ENCODE measurements at places on chromosomes 6 and 20.

DNA sequence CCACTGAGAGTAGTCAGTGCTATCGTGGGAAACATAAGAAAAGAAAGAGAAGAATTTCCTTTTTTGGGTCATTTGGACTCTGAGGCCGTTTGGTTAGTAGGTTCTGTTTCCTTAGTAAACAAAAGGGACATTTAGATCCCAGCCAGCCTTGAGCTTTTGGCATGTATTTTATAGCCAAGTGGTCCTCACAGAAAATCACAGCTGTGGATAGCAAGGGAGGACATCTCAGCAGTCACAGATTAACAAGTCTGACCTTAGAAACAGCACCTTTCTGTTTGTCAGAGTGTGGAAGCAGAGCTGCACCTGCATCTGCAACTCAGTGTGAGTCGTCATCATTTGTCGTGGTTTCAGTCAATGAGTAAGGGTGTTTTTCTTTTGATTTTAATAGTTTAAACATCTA is 40.5 kb downstream of the FAM120B start:
- no peak for DNase-seq

GRCh38 chr6:73290435-73290834 is 27.4 kb upstream of the KHDC1 start:
- DNase-seq = no peak

GRCh38 chr6:16488813-16489212 is 250.4 kb downstream of the GMPR start:
- DNase-seq = no peak

DNA sequence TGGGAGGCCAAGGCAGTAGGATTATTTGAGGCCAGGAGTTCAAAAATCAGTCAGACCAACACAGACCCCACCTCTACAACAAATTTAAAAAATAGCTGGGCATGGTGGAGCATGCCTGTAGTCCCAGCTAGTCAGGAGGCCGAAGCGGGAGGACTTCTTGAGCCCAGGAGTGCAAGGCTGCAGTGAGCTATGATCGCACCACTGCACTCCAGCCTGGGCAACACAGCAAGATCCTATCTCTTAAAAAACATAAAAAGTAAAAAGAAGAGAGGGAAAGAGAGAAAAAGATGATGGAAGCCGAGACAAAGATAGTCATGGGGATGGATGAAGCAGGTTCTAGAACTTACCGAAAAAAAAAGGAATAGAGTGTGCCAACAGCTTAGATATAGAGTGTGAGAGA is 25.8 kb upstream of the RPP40 start:
- no peak for DNase-seq

- DNase-seq = no peak
Measured at GRCh38 chr6:41289815-41290214, 3.3 kb upstream of the TREM1 start.

DNA sequence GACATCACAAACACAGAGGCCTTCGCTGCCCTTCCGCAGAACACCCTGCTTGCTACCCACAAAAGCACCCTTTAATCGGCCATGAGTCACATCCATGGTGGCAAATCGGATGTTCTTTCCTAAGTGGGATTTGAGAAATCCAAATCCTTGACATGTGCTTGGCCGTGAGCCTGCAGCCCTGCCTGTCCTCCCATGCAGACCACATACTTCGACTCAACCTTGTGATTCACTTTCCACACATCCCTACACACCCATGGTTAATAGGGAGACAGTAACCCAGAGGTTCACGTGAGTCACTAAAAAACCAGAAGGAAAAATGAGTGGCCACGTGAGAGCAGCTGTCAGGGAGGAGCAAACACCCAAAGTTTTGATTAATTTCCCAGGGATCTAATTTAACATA is 19.4 kb downstream of the RAMACL start:
- no peak for DNase-seq

GRCh38 chr20:53019464-53019863 is 47.3 kb downstream of the TSHZ2 start:
- no peak for DNase-seq

- DNase-seq = no peak
Measured at GRCh38 chr6:8829796-8830195, 394.5 kb upstream of the SLC35B3 start.

- no peak for DNase-seq
Measured at GRCh38 chr6:170108456-170108855, 182.4 kb downstream of the DLL1 start.

DNA sequence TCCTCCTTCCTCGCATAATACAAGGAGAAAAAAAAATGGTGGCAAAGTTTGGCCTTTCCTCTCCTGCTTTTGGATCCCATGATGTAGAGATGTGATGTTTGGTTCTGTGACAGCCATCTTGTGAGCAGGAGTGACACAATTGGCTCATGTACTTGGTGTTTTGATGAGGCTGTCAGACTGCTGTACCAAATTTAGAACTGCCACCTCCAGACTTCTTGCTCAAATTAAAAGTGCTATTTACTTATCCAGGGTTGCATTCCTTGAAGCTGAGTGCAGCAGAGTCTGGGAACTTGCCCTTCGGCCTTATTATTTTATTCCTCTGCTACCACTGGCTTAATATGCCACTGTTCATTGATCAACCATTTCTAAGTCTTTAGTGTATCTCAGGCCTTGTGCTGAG is 21.9 kb downstream of the BCAS1 start:
- no peak for DNase-seq

DNA sequence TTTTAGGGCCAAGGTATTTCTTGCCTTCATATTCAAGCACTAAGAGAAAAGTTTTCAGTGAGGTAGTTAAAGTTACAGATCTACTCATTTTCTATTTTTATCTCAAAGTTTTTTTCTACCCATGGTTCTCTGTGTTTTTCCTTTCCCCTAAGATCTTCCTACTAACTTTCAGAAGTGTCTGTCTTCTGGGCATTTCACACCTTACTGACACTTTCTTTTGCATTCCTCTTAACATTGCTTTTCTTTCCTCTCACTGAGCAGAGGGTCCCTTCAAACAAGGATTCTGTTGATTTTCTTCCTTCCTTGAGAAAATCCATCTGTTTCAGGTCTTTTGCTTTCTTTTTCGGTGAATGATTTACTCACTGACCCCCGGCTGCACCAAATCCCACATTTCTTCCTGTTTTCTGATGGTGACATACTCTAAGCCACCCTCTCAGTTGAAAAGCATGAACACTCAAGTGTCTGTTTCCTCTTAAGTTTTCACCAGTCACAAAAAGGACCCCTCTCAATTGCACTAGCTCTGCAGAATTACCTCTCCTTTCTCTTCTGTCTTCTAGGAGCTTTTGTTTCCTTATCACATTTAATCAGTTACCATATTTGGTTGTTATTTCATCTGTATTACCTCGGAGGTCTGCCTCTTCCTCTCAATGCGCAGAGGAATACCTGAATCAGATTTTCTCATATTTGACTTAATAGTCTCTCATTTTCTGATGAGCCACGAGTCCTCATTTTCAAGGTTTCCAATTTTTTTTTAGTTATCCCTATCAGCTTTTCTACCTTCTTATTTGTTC is 73.5 kb upstream of the RNF217 start:
- no peak for DNase-seq

DNA sequence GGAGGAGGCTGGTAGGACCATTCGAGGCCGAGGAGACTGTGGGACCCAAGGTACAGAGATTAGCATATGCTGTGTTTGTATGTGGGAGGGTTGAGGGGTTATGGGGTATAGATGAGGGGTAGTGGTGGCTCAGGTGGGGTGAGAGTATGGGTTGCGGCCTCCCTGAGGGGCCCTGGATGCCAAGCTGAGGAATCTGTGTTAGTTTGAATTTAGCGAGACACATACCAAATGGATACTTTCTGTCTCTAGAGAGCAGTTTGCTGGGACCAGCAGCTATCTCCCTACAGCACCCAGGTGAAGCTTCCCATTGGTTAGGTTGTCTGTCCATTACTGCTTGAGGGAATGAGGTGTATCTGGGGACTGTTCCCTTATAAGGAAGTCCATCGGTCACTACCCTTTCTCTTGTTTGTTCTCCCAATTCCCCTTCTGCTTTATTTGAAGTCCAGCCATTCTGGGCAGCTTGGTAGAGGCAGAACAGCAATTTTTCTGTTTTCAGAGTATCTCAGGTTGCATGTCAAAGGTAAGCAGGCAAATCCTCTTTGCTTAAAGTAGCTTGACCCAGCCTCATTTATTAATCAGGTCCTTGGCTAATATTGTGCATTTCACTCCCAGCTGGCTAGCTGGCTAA is 15.2 kb downstream of the CHMP4B start:
- DNase-seq = no peak

- no peak for DNase-seq
Measured at GRCh38 chr6:72636215-72636614, 14.4 kb downstream of the KCNQ5 start.

DNA sequence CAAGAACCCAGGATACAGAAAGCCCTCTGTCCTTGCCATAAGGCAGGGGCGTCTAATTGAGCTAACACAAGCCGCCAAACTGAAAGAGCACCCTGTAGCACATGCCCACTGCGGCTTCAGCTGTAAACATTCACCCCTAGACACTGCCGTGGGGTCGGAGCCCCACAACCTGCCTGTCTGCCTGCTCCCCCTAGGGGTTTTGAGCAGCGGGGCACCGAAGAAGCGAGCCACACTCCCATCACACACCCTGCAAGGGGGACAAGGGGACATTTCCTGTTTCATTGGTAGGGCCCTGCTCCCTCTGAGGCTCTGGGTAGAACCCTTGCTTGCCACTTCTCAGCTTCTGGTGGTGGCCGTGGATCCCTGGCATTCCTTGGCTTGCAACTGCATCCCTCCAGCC is 45.2 kb upstream of the BCLAF1 start:
- no peak for DNase-seq

- DNase-seq = no peak
Measured at GRCh38 chr6:41332842-41333736, 2.3 kb upstream of the NCR2 start.

GRCh38 chr20:9185511-9185910 is 116.6 kb downstream of the PLCB4 start:
- no peak for DNase-seq

GRCh38 chr6:42958125-42958524 is 2.4 kb upstream of the GNMT start:
- no peak for DNase-seq

GRCh38 chr6:39327507-39327906 is 5.0 kb upstream of the KCNK16 start:
- no peak for DNase-seq

GRCh38 chr6:11929241-11929835 is 82.8 kb upstream of the HIVEP1 start:
- DNase-seq = no peak

DNA sequence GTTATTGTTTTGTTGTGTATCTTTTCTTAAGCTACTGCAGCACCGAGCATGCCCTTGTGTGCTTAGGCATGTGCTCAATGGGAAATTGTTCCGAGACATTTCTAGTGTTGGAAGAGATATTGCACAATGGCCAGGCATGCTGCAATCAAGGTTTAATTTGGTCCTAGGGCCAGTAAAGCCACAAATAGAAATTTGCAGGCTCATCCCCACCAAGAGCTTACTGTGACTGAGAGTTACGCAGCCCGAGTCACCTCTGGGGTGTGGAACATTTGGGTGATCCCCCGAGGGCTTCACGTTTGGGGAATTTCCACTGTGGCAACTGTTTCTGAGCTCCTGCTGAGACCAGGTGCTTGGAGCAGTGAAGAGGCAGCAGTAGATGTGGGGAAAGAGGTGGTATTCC is 65.8 kb downstream of the ADTRP start:
- DNase-seq = no peak

DNA sequence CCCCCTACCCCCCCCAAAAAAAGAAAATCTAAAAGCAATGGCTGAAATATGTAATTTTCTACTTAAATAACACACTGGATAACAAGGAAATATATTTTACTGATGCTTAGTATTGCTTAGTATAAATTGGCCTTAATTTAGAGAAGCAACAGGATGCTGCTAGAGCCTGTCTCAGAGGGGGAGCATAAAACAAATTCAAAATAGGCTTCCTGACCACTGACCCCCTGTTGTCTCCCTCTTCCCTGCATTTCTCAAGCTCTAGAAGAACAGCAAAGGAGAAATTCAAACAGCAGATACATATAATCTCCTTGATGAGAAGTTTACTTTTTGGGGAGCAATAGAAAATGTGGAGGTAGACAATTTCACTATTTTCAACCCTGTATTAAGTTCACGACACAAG is 631.1 kb upstream of the GJE1 start:
- no peak for DNase-seq

GRCh38 chr6:130671577-130671976 is 155.6 kb upstream of the SMLR1 start:
- DNase-seq = no peak
